ENCODE measurements at places on chromosomes 11 and 22. TPM values are rescaled to one million over a fixed set of nuclear protein-coding genes. Genes with fewer than 3 reads are reported as not detected.

RFPL3 gene
- not detected for total RNA-seq

VPREB1 gene
- not detected for total RNA-seq

DNAJB13 gene
- not detected for total RNA-seq

PLEKHB1 gene
- total RNA-seq, result not detected

B3GAT1 gene
- not detected for total RNA-seq

SYT9 gene
- total RNA-seq, result 0.43 TPM

MS4A3 gene
- not detected for total RNA-seq

NAV2 gene
- 13.7 TPM for total RNA-seq

GSTT2B gene
- 12.3 TPM for total RNA-seq

DDX10 gene
- total RNA-seq, result 14.0 TPM

SHISA8 gene
- total RNA-seq, result not detected

CYP2D6 gene
- 0.14 TPM for total RNA-seq

MISFA gene
- not detected for total RNA-seq

CST6 gene
- total RNA-seq, result not detected

CCDC85B gene
- 41.1 TPM for total RNA-seq

PDE3B gene
- 0.14 TPM for total RNA-seq

FXYD2 gene
- 0.22 TPM for total RNA-seq

GRAMD4 gene
- total RNA-seq, result 13.6 TPM

RASSF7 gene
- 9.7 TPM for total RNA-seq

TBX1 gene
- not detected for total RNA-seq

OR8G1 gene
- total RNA-seq, result not detected

RFPL2 gene
- total RNA-seq, result not detected

GNG3 gene
- total RNA-seq, result not detected

DRD2 gene
- 0.22 TPM for total RNA-seq

MRGPRG gene
- total RNA-seq, result not detected

C11orf97 gene
- not detected for total RNA-seq

PLAAT5 gene
- not detected for total RNA-seq

VSTM5 gene
- 0.29 TPM for total RNA-seq

MS4A6A gene
- not detected for total RNA-seq

P2RX6 gene
- total RNA-seq, result 7.2 TPM

ANO9 gene
- not detected for total RNA-seq

GAS2 gene
- 0.66 TPM for total RNA-seq

OR51I1 gene
- not detected for total RNA-seq

UBASH3B gene
- 17.5 TPM for total RNA-seq

Measured in placental pericyte (primary cell).